ENCODE measurements at places on chromosomes 2 and 18.

- DNase-seq, result no peak
Measured at GRCh38 chr18:24368749-24369148, 28.9 kb downstream of the OSBPL1A start.

GRCh38 chr2:27303093-27304025, 4.9 kb downstream of the UCN start:
- peak; percentile 79 for DNase-seq

GRCh38 chr2:20757405-20758090, 65.4 kb downstream of the LDAH start:
- DNase-seq, result no peak

DNA sequence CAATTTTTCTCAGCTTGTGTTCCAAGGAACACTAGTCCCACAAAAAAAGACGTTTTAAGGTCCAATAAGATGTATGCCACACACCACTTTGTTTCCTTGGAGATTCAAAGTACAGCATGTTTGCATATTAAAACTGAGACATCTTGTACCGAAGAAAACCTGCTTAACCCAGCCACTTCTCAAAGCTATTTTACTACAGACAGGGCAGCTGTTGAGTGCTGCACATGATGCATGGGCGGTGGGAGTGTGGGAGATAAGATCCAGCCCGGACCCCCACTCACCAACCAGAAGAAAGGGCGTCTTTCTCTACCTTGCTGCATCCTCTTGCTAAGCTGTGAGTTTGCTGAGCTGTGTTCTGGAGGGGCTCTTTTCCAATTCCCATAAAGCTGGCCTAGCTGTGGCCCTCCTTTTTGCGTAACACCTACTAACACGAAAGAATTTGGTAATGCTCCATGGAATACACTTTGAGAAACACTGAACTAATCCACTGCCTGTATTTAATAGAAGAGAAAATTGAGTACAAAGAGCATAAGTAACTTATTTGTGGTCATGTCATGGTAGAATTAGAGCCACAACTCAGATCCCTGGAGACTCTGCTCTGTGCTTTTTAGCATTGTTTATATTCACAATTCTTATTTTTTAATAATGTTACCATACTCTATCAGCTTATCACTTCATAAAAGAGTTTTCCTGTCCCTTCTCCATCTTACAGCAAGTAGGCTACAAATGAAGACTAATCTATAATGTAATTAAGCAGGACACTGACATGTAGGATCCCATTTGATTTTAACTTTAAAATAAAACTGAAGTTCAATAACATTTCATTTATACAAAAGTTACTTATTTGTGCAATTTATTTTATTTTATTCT, 90.0 kb downstream of the PLEKHM3 start:
- DNase-seq, result no peak

All from fibroblast of lung (primary cell).